T follicular helper cell (primary cell): ENCODE measurements at places on chromosomes 2 and 18.

GRCh38 chr2:173858291-173858731 lies 106.9 kb downstream of the SP3 start:
- DNase-seq: no peak

- DNase-seq: no peak
Measured at GRCh38 chr18:52670896-52671295, 330.9 kb downstream of the DCC start.

GRCh38 chr2:33486544-33486943 lies 10.1 kb downstream of the RASGRP3 start:
- DNase-seq: no peak

GRCh38 chr2:83953697-83954096 lies 505.4 kb downstream of the SUCLG1 start:
- no peak for DNase-seq

DNA sequence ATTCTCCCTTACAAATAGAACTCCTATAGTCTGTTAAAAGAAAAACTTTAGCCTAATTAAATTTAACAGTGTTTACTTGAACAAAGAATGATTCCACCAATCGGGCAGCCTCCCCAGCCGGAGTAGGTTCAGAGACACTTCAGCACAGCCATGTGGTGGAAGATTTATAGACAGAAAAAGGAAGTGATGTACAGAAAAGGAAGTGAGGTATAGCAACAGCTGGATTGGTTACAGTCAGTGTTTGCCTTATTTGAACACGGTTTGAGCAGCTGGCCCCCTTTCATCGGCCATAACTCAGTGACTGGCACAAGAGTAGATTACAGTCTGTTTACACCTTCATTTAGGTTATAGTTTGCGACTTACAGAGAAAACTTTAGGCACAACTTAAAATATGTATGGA lies 2.1 kb upstream of the SKA1 start:
- no peak for DNase-seq

GRCh38 chr2:120693121-120693520 lies 42.5 kb upstream of the GLI2 start:
- DNase-seq: no peak

GRCh38 chr2:62267696-62268095 lies 71.8 kb downstream of the B3GNT2 start:
- DNase-seq: no peak
